ENCODE measurements at places on chromosomes 16 and 17. TPM values are rescaled to one million over a fixed set of nuclear protein-coding genes. Genes with fewer than 3 reads are reported as not detected.

DNA sequence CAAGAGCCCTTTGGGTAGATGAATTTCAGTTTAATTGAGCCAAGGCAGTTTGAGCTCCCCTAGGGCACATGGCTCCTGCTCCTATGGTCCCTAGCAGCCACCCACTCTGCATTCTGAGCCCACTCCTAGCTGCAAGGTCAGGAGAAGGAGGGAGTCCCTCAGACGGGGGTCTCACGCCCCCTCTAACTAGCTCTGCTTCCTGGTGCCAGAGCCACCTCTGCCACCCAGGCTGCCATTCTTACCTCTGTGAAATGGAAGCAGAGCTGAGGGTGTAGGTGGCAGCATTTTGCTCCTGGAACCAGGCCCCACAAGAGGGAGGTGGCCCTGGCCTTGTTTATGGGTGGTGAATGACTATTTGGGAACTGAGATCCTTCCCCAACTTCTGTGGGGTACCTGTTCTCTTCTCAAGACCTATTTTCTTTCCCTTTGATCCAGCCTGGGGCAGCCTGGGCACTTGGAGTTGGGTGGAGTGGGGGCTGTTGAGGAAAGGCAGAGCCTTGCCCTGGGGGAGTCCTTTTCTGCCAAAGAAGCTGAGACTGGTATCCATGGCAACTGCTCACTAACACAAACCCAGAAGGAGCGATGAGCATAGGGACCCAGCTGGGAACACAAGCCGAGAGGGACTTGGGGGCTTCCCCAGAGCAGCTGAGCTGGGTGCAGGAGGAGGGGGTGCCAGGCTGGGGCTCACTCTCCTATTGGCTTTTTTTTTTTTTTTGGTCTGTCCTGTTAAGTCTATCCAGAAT is 4.8 kb downstream of the SPNS2 start:
- no peak for DNase-seq

DNA sequence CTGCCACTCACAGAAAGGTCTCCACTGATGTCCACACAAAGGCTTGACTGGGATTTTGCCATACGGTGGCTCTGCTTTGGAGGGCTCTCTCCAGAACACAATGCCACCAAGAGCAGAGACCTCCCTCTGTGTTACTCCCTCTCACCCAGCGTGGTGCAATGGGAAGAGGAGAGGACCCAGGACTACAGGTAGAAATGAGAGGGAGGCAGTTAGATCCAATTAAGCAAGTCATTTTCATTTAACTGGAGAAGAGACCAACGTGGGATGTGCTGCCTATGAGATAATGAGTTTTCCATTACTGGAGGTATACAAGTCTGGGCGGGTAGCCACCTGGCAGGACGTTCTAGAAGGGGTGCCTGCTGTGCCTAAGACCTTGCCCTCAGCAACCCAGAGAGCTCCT is 34.2 kb downstream of the TOM1L2 start:
- DNase-seq, result no peak

DNA sequence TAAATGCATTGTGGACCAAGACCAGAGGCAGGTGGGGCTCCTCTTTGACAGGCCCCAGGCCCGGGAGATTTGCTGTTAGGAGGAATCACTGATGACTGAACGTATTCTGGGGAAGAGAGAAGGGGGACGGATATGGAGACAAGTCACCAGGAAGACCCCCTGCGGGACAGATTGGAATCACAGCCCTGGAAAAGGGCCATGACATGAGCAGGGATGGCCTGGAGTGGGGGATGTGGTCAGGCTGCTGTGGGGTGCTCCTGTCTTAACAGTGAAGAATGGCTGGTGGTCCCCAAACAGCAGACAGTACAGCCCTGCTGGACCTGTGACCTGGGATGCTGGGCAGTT is 23.7 kb upstream of the MGAT5B start:
- DNase-seq, result no peak

The C17orf50 gene
- total RNA-seq, result not detected

The DYNLRB2 gene
- not detected for total RNA-seq

The P2RX1 gene
- total RNA-seq, result not detected

Measured in HFFc6 (cell line).